ENCODE measurements at places on chromosomes 11 and 22.

- DNase-seq = no peak
Observed at GRCh38 chr11:114315749-114316368, 19.7 kb downstream of the NNMT start.

- no peak for DNase-seq
Observed at GRCh38 chr22:44179196-44179988, 1.3 kb upstream of the PARVG start.

DNA sequence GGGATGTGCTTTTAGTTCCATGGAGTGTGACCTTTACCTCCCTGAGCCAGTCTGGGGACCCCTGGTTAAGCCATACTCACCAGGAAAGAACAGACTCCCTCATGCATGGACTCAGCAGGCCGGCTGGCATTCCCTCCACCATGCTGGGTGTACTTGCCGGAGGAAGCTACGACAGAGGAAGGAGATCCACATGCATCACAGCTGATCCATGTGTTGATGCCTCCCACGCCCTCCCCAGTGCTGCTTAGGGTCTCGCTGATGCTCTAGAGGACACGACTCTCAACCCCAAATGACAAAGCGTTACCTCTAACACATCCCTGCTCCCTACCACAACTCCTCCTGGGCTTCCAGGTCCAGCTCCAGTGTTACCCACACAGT is 39.8 kb downstream of the GAB4 start:
- no peak for DNase-seq

GRCh38 chr22:27654546-27655445 is 146.8 kb downstream of the MN1 start:
- no peak for DNase-seq

GRCh38 chr11:72617080-72617762 is 57.0 kb downstream of the PDE2A start:
- no peak for DNase-seq

- no peak for DNase-seq
Observed at GRCh38 chr11:66142370-66143263, 72.5 kb downstream of the PACS1 start.

DNA sequence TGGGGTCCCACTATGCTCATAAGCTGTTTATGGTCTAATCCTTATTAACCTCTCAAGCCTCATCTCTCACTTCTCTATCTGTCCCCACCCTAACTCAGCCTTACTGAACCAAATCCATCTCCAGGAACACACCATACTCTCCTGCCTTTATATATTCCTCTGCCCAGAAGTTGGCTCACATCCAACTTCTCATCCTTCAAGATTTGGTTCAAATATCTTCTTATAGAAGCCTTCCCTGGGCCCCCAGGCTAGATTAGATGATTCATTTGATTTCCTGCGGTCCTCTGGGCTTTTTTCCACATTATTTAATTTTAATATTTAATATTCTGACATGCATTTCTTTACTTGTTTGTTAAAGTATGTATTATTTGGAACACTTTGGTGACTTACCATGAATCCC is 23.2 kb downstream of the MEI1 start:
- DNase-seq = no peak

Data from stimulated activated CD8-positive, alpha-beta memory T cell treated with anti-CD3 and anti-CD28 coated beads, Interleukin-15, amount 100 ng/mL, for 1 hour (primary cell).